ENCODE measurements at places on chromosomes 16 and 17.

DNA sequence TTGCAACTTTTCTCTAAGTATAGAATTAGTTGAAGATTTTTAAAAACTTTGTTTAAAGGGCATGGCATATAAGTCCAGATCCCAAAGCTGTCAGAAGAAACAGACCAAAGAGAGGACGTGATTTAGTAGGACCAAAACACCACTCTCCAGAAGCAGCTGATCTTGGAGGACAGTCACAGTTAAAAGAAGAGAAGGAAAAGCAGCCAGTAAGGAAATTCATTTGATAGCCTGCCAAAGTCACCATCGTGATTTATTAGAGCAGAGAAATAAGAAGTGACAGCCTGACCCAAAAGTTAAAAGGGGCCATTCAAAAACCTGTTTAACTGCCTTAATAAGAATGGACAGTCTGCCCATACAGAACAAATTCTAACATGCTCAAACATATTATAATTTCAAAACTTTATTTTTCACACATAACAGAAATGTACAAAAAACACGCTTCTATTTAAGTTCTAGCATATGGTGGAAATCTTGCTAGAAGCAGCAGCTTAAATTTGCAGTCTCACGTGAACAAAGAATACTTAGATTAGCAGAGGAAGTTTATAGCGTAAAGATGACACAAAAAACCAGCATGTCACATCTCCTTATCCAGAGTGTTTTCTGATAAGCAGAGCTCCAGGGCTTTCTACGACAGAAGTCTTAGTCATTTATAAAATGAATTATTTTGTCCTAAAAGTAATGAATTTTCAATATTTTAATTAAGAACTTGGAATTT lies 37.2 kb downstream of the TXNDC11 start:
- no peak for DNase-seq

DNA sequence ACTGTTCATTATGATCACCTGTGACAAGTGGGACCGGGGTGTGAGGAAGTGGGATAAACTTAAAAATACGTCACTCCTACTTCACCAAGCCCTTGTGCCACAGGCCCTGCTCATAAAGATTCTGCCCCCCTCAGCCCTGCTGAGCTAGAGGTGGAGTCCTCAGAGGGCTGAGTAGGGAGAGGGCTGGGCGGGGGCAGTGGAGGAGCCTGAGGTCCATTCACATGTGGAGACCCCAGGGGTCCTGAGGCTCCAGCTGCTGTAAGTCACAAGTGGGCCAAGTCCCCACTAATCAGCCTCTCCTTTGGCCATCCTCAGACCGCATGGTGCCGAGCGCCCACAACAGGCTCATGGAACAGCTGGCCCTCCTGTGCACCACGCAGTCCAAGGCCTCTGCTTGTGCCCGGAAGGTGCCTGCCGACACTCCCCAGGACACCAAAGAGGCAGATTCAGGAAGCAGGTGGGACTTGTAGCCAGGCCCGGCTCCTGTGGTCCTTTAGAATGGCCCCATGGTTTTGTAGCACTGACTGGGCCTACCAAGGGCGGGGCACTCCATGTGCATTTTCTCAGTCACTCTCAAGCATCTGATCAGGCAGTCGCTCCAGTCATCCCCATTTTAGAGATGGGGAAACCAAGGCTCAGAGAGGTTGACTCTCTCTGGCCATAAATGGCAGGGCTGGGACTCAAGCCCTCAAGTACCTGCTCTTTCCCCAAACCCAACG lies 10.4 kb downstream of the DNAAF8 start:
- no peak for DNase-seq

GRCh38 chr16:89350701-89351380 lies 133.3 kb downstream of the ZNF778 start:
- DNase-seq, result no peak

DNA sequence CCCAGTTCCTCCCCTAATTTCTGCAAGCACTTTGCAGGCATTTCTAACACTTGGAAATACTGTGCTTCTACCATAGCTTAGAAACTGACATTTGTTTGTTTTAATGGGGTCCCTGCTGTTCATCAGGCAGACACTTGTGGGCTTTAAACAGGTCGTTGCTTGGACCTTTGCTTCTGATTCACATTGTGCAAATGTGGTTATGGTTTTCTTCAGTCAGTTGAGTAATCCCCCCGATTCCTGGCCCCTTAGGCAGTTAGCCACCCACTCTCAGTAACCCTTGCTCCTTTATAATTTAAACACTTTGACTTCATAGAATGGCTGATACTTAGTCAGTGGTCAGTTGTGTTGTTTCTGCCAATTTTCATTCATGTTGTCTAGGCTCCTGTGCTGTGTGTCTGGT lies 39.4 kb downstream of the SLC47A1 start:
- no peak for DNase-seq

- peak; percentile 76 for DNase-seq
Measured at GRCh38 chr17:2053380-2054261, 1.3 kb upstream of the HIC1 start.

DNA sequence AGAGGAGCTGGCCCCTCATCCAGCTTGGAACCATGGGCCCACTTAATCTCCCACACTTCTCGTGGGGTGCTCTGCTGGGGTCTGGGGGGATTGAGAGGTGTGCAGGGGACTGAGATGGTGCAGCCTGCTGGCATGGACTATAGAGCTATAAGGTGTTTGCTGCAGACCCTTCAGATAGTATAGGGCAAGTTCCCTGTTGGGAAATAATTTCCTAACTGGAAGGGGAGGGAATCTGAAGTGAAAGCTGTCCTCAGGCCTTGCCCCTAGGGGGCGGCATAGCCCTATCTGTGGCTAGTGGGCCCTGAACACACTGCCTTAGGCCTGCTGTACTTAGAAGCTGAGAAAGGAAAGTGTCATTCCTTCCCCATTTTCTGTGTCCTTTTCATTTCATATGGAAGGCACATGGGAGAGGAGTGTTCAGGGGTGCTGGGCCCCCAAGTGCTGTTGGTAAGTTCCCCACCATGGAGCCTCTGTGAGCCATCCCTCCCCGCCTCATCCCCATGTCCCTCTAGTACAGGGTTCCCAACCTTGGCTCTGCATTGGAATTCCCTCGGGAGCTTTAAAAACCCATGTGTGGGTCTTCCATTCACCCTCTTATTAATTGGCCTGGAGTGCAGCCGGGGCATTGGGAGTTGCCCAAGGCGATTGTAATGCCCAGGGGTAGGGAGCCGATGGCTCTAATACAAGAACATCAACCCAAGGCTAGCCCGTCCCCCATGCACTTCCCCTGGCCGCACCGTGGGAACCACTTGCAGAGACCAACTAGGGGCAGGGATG lies 19.7 kb downstream of the GOSR2 start:
- peak; percentile 81 for DNase-seq

- no peak for DNase-seq
Measured at GRCh38 chr16:68731637-68732036, 5.5 kb upstream of the CDH1 start.
